Activated CD4-positive, alpha-beta T cell treated with anti-CD3 and anti-CD28 coated beads for 36 hours (primary cell): ENCODE measurements at places on chromosomes 2 and 18.

DNA sequence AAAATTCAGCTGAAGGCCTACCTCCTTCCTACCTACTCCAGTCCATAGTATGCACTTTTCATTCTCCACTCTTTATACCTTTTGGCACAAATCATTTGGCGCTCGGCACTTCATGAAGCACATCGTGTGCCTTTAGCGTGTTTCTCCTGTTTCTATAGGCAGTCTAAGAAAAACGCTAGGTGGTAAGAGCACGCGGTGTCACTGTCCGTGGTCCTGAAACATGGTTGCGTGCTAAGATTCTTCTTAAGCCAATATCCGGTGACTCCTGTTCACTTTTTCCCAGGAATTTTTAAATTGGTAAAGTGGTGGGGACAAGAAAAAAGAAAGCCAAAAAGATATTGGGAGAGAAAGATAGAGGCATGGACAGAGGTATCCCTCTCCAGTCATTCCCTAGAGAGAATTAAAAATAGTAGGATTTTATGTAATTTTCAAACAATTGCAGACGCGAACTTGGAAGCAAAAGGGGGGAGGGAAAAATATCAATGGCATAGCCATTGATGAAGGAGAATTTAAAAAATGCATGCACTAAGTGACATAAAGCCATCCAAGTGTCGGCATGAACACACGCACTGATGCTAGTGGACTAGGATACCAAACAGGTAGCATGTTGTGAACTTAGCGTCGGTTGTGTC is 1.4 kb upstream of the CTNNA2 start:
- peak; percentile 41 for DNase-seq

GRCh38 chr2:161238265-161238559 is 70.0 kb upstream of the PSMD14 start:
- peak; percentile 31 for DNase-seq

- peak; percentile 56 for DNase-seq
These were observed 25.0 kb downstream of the SERPINB8 start for GRCh38 chr18:63994783-63995399.

GRCh38 chr2:60496956-60497355 is 56.5 kb downstream of the BCL11A start:
- no peak for DNase-seq

- DNase-seq = no peak
These were observed 751.2 kb downstream of the SATB2 start for GRCh38 chr2:198706476-198707082.
